ENCODE measurements at places on chromosomes 7 and 10.
A peak's percentile ranks its signal among the peaks of the same experiment; 100 is the strongest.

DNA sequence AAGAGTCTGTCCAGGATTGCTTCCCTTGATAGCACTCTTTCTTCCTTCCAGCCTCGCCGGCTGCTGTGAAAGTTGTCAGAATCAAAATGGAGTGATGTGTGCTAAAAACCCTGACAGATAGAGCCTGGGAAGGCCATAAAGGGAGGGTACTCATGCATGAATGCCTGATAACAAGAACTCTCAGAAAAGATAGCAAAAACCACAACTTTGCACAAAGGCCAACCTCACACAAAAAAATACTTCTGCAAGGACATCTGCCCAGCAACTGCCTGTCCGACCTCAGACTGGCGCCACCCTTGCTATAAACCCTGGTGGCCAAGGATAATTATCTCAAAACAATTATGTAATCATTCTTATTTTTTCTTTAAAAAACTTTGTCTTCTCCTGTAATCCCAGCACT, 133.2 kb upstream of the SVIL start:
- no peak for DNase-seq

GRCh38 chr10:86953747-86954680, 3.4 kb downstream of the MMRN2 start:
- no peak for DNase-seq

GRCh38 chr10:70779088-70779487, 6.1 kb downstream of the TBATA start:
- DNase-seq: no peak

DNA sequence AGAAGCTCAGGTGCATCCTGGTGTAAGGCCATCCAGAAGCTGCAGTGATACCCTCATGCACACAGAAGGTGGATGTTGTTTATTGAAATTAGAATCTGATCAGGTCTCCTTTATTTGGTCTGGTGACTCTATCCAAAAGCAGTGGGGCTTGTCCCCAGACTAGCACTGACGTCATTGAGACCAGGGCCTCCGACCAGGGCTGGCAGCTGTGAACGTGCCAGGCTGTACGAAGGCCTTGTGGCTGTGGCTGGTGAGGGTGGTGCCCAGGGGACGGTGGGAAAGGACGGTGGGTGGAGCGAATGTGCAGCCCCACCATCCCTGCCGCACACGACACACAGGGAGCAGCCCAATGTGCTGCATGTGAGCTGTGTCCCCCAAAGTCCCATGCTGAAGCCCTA, 160.0 kb downstream of the ADARB2 start:
- DNase-seq: no peak

DNA sequence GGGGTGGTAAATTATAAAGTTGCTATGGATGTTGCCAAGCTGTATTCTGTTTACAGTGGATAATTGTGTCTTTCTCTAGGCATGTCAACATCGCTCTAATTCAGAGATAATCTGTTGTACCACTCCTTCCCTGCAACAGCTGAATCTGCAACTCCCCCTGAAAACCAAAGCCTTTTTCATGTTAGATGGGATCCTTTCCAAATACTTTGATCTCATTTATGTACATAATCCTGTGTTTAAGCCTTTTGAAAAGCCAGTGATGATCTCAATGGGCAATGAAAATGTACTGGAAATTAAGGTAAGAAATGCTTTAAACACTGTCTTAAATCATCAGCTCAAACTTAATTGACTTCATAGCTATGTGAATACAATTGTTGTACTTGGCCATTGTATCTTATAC, 91.0 kb downstream of the MET start:
- no peak for DNase-seq

DNA sequence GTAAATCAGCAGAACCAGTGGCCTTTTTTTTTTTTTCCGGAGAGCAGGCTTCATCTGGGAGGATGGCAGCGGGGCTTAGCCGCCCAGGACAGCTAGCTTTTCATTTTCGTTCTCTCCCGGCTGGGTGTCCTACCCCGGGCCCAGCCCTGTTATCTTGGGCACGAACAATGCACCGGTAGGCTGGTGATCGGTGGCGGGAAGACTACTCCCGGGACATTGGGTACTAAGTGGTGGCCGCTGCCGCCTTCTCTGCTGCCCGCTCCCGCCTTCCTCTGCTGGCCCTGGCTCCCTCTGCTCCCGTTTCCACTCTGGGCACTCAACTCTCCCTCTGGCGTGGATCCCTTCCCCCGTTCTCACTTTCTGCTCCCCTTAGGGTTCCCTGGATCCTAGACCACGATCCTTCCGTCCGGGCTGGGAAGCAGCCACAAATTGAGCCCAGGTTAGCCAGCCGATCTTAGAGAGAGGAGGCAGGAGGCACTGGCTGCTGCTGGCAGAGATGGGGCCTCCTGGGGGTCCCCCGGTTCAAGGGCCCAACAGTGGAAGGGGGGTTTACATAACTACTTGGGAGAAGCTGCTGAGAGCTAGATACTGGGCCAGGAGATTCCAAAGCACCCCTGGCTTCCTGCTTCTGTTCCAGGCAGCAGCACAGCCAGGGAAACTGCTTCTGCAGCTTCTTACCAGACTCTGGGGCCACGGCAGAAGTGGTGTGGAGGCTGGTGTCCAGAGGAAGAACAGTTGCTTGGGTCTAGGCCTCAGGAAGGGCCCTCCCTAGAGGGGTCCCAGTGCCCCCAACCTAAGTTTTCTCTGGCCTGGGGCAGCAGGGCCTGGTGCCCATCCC, 1.8 kb downstream of the TLX1 start:
- DNase-seq: no peak

- no peak for DNase-seq
Measured at GRCh38 chr10:47024046-47024322, 112.8 kb downstream of the PTPN20 start.

DNA sequence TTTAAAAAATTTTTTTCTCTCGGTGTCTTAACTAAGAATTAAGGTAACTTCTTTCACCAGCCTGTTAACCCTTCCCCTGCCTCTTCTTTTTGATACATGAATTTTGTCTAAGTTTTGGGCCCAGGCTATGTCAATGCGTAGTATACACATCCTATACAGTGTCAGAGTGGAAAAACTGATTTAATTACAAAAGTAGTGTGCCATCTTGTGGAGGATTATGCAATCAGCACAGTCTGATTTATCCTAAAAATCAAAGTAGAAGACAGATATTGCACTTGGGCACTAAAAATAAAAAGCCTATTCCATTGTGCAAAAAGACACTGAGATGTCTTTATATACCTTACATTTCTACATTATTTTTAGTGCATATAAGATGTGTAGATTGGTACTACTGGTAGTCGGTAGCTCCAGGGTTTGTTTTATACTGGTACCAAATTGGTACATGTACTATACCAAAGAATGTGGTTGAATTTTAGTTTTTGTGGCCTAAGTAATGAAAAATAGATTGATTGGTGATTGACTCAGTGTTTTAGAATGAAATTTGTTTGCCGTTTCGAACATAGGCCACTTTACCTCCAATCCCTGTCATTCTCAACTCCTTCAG, 96.6 kb downstream of the MKLN1 start:
- DNase-seq: peak; percentile 64

- no peak for DNase-seq
Measured at GRCh38 chr10:1205450-1206030, 149.4 kb downstream of the WDR37 start.

GRCh38 chr7:81788246-81788645, 18.4 kb upstream of the HGF start:
- no peak for DNase-seq

DNA sequence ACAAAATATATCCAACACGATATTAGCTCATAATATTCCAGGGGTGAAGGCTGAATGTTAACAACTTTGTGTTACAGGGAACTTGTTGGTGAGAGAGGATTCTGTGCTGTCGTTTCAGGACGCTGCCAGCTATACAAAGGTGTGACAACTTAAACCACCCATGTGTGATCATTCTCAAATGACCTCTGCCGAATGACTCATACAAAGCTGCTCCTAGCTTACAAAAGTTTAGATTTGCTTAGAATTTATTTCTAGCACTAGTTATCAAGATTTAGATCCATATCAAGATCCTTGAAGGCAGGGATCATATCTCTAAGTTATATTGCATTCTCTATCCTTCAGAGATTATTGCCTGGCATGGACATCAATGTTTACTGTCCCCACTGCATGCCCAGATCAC, 65.3 kb downstream of the COBL start:
- DNase-seq: no peak

DNA sequence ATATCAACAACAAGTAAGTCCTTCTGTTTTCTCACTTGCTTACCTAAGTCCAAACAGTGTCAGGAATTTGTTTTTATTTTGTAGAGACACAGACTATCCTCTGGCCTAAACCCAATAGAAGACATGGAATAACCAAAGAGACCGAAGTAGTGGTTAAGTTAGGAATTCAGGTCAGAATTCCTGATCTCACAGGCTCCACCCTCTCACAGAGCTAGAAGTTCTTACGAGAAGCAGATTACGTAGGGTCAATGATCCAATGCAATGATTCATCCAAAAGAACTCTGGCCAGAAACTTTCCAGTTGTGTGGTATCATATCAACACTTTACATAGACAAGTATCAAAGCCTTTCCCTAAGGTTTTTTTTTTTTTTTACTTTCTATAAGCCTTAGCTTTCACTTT, 73.8 kb downstream of the IQUB start:
- DNase-seq: no peak

GRCh38 chr10:122082616-122083477, 93.9 kb downstream of the TACC2 start:
- no peak for DNase-seq

GRCh38 chr7:100079024-100079560, 2.4 kb downstream of the ZNF3 start:
- no peak for DNase-seq

GRCh38 chr10:17233286-17233991, 5.4 kb downstream of the VIM start:
- no peak for DNase-seq
